ENCODE measurements at places on chromosomes 5 and 9. TPM values are rescaled to one million over a fixed set of nuclear protein-coding genes. Genes with fewer than 3 reads are reported as not detected.
A peak's percentile ranks its signal among the peaks of the same experiment; 100 is the strongest.

- no peak for DNase-seq
Measured at GRCh38 chr5:140967226-140967893, 1.1 kb downstream of the PCDHAC2 start.

- DNase-seq, result no peak
Measured at GRCh38 chr9:105320568-105320967, 76.1 kb downstream of the SLC44A1 start.

The TOR1A gene
- total RNA-seq, result 24.4 TPM

The GRIN1 gene
- total RNA-seq, result 23.1 TPM

DNA sequence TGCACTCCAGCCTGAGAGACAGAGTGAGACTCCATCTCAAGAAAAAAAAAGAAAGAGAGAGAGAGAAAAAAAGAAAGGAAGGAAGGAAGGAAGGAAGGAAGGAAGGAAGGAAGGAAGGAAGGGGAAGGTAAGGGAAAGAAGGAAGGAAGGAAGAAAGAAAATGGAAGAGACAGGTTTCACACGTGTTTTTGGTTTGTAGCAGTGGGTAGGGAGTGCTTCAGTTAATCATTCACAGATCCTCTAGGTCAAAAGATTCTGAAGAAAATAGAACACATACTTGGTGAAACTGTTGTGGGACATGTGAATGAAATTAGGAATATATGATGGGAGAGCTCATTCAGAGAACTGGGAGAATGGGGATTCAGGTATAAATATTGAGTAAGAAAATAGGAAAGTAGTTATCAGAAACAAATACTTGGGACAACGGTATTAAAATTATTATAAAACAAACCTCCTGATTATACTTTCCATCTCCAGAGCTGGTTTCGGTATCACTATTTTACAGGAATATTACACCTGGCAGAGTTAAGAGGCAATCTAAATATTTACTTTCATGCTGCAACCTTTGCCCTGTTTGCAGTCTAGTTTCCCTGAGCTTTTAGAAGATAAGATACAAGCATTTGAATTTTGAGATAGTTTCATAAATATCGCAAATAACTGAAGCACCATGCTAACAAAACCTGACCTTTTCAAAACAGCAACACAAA lies 37.2 kb downstream of the MARVELD2 start:
- no peak for DNase-seq

The CEL gene
- 6.9 TPM for total RNA-seq

The INSL4 gene
- not detected for total RNA-seq

DNA sequence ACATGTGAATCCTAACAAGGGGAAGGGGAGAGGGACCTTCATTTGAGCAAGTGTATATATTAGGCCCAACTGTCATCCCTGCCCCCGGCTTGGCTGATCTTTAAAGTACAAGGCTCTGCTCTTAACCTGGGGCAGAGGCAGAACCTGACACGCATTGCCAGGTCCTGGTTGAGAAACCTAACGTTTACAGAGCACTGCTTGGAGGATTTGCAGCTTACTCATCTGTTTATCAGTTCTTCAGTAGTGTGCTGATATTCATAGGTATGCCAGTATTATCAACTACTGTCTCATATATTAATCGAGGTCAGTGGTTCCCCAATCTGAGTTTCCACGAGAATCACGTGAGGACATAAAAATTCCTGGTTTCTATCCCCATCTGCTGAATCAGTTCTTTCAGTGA lies 50.4 kb downstream of the ACO1 start:
- no peak for DNase-seq

DNA sequence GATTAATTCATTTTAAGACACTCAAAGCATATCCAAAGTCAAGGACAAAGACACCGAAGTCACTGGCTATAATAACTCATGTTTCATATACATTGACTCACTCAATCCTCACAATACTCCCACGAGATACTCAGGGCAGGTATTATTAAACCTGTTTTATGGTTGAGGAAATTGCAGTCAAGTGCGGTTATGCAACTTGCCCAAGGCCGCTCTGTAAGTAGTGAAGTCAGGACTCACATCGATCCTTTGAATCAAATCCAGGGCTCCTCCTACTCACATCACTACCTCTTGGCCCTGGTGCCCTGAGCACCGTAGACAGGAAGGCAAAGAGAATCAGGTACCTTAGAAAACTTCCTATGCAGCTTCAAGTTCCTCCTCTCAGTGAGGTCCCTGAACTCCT lies 87.8 kb upstream of the APC start:
- DNase-seq, result no peak

DNA sequence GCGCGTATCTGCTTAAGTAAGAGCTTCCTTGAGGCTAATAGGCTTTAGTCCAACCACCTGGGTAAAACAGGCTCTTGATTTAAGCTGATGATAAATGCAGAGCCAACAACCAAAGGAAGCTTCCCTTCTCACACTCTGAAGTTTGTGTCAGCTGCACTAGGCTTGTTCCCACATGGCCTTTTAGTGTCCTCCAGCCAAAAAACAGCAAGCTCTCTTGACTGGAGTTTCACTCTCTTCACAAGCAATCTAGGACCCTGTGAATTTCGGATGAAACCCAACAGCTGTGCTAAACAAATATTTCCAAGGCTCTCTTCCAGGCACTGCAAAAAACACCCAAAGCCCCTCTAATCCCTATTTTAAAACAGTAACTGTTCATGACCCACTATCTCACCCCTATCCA lies 63.9 kb downstream of the SAXO1 start:
- no peak for DNase-seq

DNA sequence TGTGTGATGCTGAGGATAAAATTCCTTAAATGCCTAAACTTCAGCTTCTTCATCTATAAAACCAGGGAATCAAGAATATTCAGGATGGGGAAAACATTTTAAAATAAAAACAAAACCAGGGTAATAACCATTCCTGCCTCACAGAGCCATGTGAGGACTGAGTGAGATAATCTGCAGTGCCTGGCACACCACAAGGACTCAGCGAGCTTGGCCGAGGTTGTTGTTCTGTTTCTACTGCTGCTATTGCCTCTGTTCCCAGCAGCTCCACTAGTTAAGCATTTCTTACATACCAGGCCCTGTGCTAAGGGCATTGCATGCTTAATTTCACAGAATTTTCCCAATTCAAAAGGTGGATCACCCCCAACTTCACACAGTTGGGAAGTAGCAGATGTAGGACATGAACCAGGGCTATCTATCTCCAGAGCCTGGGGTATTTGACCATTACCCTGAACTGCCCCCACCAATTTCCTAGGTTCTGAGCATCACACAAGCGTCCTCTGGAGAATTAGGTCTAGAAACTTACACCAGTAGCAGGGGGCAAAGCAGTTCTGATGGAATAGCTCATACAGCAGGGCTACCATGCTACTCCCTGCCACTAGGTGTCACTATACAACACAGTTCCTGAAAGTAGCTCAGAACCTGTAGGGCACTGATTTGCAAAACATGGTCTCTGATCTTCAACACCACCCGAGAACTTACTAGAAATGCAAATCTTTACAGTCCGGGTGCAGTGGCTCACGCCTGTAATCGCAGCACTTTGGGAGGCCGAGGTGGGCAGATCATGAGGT lies 74.3 kb downstream of the LRSAM1 start:
- peak; percentile 54 for DNase-seq

The GBGT1 gene
- 0.34 TPM for total RNA-seq

- no peak for DNase-seq
Measured at GRCh38 chr5:61071526-61071925, 90.7 kb downstream of the SMIM15 start.

The LCN12 gene
- 4.2 TPM for total RNA-seq

DNA sequence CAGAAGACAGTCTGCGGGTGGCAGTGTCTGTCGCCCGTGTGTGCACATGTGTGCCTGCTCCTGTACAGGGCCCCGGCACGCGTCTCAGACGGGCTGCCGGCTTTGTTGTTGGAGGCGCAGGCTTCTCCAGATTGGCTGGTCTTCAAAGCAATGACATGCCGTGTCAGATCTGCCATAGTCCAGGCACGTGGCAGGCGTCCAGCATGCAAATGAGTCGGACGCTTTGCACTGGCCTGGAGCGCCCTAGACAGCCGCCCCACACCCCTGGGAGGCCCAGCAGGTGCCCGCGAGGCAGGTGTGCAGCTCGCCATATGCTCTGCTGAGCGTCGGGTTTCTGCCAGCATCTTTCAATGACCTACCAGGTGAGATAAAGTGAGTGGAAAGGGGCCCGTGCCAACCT lies 71.5 kb downstream of the GADD45G start:
- DNase-seq, result no peak

DNA sequence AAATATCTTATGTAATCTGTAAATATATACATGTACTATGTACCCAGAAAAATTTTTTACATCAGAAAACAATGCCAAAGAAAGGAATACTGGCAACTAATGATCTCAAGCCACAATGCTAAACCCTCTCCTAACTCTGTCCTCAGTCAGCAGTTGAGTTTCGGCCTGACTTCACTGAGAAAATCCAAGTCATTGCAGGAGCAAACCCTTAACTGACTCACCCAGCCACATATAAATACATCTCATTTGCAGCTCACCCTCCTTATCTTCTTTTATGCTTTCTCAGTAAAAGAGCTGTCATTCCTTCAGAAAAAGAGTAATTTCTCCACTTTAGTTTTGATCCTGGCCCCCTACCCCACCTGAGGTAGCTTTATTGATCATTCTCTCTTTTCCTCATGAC lies 46.1 kb upstream of the TMED7 start:
- DNase-seq, result no peak

DNA sequence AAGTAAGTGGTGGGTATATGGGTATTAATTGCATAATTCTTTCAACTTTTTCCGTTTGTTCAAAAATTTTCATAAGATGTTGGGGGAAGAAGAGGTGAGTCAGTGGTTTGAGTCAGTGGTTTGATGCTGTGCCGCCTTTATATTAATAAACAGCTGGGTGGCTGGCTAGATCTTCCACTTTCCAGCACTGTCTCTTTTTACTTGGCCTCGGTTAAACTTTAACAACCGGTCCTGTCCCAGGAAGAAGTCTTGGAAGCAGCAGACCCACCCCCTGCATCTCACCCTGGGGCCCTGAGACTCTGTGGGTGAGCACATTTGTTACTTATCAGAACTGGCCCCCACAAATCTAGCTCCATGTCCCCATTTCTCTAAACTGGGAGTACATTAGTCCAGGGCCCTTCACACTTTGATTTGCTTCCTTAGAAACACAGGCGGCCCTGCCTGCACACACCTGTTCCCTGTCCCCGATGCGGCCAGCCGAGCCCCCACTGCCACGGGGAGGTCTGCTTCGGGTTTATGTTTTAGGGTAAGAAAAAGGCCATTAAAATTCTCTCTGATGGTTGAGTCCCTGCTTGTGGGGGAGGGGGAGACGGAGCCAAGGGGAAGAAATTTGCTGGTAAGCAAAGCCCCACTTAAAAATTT lies 90.7 kb downstream of the PTCH1 start:
- no peak for DNase-seq

The EQTN gene
- not detected for total RNA-seq

GRCh38 chr5:151721087-151721646 lies 34.5 kb upstream of the SPARC start:
- no peak for DNase-seq

The SPRY4 gene
- total RNA-seq, result 112 TPM

DNA sequence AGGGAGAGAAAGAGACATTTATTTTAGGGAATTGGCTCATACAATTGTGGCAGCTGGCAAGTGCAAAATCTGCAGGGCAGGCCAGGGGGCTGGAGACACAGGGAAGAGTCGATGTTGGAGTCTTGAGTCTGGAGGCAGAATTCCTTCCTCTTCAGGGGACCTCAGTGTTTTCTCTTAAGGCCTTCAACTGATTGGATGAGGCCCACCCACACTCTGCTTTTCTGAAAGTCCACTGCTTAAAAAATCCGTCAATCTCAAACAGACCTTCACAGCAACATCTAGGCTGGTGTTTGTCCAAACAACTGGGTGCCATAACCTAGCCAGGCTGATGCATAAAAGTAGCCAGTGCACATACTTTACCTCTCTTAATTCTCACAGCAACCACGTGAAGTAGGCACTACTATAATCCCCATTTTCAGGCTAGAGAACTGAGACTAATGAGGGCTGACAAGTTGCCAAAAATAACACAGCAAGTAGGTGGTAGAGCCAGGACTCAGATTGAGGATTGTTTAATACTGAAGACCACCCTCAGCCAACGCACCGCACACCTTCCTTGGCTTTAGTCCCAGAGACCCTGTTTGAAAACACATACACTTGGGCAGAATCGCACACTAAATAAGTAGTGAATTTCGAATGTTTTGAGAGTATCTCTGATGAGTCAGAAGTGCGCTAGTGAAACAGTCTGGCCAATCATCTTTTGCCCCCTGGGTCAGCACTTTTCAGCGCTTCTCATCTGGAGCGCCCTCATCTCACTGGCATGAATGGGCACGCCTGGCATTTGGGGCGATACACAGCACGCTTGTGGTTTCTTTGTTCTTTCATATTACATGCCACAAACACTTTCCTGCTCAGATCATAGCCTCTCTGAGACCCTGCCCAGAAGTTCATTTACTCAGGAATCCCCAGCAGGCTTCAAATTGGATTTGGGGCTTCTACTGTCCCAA lies 591.4 kb downstream of the CCDC171 start:
- DNase-seq, result no peak

DNA sequence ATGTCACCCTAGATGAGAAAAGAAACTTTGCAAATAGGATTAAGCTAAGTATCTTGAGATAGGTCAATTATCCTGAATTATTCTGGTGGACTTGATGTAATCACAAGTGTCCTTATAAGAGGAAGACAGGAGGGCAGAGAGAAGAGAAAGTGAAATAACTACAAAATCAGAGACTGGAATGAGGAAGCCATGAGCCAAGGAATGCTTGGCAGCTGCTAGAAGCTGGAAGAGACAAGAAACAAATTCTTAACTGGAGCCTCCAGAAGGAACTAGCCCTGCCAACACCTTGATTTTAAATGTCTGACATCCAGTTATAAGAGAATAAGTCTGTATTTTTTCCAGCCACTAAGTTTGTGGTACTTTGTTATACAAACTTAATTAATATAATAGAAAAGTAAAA lies 480.0 kb downstream of the NR2F1-AS1 start:
- no peak for DNase-seq

DNA sequence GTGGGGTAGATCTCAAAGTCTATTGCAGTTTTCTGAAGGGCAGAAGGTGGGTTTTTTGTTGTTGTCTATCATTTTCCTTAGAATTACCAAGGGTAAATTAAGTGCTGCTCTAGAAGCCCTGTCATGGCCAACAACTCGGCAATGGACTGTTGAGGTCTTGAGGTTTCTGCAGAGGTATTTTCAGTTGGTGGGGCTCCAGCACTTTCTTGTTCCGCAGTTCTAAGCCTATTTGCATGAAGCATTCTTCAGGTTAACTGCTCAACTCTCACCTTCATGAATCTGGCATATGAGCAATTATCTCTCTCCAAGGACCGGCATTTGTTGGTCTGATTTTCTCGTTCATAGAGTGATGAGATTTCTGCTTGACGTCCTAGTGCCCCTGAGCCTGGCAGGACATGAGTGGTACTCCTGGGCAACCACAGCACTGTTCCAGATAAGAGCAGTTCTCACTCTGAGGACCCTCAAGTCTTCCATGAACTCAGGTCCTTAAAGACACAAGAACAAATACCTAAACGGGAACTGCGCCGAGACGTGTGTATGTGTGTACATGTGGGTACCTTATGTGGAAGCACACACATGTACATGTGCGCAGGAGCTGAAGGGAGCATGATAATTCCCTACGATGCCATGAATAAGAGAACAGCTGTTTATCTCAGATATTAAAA lies 544.5 kb downstream of the CSNK1G3 start:
- no peak for DNase-seq
